ENCODE measurements at places on chromosomes 4 and X.

GRCh38 chr4:14167876-14168510, 540.5 kb upstream of the BOD1L1 start:
- DNase-seq = no peak
- no peaks in the 10 kb centered on the region for H3K36me3 ChIP-seq
- no peak overlapping the region for H3K27ac ChIP-seq
- no peaks in the 10 kb centered on the region for H3K4me1 ChIP-seq

- peaks cover 75% of the 10 kb centered on the region for H3K36me3 ChIP-seq
- no peak overlapping the region for H3K4me3 ChIP-seq
- no peak for DNase-seq
- no peak overlapping the region for H3K27ac ChIP-seq
- H3K27me3 ChIP-seq = no peaks in the 10 kb centered on the region
- H3K4me1 ChIP-seq = no peaks in the 10 kb centered on the region
Observed at GRCh38 chr4:123050018-123050417, 127.6 kb upstream of the NUDT6 start.

DNA sequence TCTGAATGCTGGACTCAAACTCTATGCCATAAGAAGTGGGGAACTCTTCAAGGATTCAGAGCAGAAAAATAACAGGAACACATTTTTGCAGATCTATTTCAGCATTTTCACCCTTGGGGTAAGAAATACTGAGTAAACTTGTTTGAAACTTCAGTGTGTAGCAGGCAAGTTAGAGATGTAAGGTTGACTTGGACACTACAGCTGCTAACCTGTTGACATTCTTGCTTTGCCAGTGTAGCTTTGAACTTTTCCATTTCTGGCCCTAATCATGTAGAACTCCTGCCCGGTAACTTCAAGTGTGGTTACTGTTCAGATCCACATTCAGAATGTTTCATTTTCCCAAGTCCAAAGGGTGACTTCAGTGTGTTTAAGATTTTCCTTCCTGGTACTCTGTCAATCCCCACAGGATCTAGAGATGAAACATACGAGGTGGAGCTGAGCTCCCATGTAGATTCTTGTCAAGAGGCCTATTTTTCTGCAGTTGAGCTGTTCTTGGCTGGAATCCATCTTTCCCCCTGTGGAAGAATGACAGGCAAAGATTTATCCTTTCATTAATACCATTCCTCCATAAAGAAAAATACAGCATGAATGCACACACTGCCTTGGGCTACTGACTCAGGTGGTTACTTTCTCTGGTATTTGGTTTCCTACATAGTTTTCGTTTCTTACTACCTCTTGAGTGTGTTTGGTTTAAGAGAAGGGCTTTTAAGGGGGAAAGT, 34.1 kb downstream of the FHDC1 start:
- no peak overlapping the region for H3K4me3 ChIP-seq
- no peak overlapping the region for H3K27ac ChIP-seq
- peaks cover 14% of the 10 kb centered on the region for H3K36me3 ChIP-seq
- no peak for DNase-seq

DNA sequence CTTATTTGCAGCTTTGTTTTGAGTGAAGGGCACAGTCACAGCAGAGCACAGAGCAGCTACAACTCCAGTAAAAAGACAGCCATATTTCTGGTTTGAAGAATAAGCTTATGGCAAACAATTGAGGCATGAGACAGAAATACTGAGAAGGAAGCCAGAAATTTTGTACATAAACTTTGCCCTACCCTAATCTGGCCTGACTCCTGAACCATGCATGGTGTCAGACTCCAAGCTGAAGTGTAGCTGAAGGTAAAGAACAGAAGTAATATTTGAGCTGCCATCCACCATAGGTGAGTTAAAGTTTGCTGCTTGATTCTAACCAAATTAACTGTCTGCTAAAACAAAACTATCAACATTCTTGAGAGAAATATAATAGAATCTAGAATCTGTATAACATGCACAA, 24.5 kb upstream of the TMEM192 start:
- H3K36me3 ChIP-seq = no peaks in the 10 kb centered on the region
- no peak overlapping the region for H3K4me3 ChIP-seq
- DNase-seq = no peak
- no peaks in the 10 kb centered on the region for H3K27me3 ChIP-seq

- H3K27me3 ChIP-seq = no peaks in the 10 kb centered on the region
- H3K36me3 ChIP-seq = no peaks in the 10 kb centered on the region
- H3K27ac ChIP-seq = no peak overlapping the region
- H3K4me1 ChIP-seq = no peaks in the 10 kb centered on the region
Observed at GRCh38 chr4:169723207-169723965, 34.4 kb downstream of the HPF1 start.

GRCh38 chr4:101103381-101104142, 243.8 kb downstream of the PPP3CA start:
- H3K36me3 ChIP-seq = peaks cover 2% of the 10 kb centered on the region
- H3K4me3 ChIP-seq = no peak overlapping the region
- DNase-seq = no peak
- no peaks in the 10 kb centered on the region for H3K27me3 ChIP-seq
- peaks cover 20% of the 10 kb centered on the region for H3K4me1 ChIP-seq
- H3K27ac ChIP-seq = no peak overlapping the region

DNA sequence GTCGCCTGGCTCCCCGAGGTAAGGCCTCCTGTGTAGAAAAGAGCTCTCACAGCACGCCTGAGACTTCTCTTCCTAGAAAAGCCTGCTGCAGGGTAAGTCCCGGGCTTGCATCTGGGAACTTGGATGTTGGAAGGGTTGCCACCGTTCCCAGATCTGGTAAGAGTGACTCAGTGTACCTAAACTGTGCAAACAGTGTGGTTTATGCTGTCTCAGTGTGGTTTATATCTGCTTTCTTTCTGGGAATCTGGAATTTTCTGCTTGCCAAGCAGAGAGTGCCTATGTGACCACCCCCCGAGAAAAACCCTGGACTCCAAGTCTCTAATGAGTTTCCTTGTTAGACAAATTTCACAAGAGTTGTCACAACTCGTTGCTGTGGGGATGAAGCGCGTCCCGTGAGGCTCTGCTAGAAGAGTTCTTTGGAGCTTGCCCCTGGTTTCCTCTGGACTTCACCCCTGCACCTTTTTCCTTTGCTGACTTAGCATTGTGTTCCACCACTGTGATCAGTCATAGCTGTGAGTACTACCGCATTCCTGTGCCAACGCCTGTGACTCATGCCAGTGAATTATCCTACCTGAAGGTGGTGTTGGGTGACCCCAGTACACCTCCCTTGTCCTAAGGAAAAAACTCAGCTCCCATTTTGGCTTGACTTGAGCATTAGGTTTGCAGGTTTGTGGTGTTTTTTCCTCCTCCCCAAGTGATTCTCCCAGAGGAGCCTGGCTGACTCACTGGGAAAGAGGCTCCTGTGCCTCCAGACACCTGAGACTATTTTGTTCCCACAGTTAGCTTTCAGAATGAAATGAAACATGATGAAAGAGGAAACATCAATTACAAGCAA, 14.5 kb downstream of the SLC2A9 start:
- DNase-seq = no peak
- H3K4me1 ChIP-seq = peaks cover 6% of the 10 kb centered on the region
- no peaks in the 10 kb centered on the region for H3K36me3 ChIP-seq
- H3K4me3 ChIP-seq = no peak overlapping the region
- no peak overlapping the region for H3K27ac ChIP-seq

DNA sequence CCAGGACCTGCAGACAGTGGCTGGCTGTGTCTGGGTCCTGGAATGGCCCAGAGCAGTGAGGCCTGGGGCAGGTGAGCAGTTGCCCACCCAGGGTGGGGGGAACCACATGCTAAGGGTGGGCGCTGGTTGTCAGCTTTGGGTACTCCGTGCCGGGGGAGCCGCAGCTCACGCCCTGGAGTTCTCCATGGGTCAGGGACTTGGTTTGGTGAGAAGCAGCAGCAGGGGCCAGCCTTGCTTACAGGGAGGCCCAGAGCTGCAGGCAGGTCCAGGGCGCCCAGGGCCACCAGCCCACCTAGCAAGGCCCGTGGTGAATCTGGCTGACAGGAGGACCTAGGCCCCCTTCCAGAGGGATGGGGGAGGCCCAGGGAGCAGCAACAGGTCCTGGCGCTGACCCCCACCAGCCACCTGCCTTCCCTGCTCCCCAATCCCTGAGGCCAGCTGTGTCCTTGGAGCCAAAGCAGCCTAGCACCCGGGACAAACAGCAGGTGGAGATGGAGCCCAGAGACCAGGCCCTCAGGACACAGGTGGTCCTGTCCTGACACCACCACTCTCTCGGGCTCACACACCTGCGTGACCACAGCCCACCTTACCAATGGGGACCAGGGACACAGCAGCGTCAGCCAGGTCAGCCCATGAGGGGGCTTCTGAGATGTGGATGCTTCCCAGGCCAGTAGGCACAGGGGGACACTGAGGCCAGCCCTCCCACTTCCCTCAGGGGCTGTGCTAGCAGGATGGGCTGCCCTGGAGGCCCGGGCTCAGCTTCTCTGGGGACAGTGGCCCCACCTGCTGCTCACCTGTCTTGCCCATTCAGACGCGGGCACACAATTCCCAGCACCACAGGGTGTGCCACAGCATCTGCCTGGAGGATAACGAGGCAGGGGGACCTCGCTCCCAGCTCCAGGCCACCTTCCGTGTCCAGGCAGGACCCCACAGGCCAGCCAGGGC, 3.5 kb downstream of the MXD4 start:
- H3K4me1 ChIP-seq = peaks cover 1% of the 10 kb centered on the region
- H3K27me3 ChIP-seq = no peaks in the 10 kb centered on the region
- H3K4me3 ChIP-seq = peak overlapping the region; percentile 47
- H3K27ac ChIP-seq = no peak overlapping the region

DNA sequence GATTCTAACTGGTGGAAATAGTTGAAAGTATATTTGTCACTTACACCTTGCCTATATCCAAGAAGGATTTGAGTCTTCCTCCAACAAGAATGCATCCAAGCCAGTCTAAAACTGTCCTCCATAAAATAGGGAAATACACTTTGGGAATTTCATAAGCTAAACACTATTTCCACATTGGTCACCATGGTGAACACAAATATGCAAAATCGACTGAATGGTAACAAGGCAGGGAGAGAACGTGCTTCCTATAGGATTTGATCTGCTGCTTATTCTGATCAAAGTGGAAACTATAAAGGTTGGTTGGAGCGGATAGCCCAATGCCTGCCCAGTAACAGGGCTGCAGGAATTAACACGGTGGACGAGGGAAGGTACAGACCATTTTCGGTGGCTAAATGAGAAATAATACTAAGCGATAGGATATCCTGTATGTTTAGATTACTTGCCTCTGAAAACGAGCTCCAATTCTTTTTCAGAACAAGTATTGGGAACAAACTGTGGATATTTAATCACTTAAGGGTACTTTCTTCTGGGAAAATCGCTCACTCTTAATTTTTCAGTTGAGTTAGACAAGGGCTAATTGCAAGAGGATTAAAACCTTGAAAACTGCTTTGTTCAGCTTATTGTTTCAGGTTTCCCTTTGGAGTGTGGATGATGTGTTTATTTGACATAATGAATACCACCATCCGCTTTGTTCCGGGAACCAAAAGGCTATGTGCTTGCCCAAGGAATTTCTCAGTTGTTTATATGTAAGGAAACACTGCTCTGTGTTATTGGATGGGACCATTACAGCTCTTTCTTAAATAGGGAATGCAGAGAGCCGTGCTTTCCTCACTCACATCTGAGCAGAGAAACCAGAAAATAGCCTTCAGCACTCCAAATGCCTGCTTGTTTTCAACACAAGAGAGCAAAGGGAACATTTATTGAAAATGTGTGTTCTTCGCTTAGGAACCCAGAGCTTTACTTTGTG, 194.4 kb downstream of the CBR4 start:
- no peaks in the 10 kb centered on the region for H3K27me3 ChIP-seq
- no peaks in the 10 kb centered on the region for H3K36me3 ChIP-seq
- H3K4me1 ChIP-seq = peaks cover 58% of the 10 kb centered on the region
- no peak for DNase-seq
- H3K27ac ChIP-seq = peak overlapping the region; percentile 19

DNA sequence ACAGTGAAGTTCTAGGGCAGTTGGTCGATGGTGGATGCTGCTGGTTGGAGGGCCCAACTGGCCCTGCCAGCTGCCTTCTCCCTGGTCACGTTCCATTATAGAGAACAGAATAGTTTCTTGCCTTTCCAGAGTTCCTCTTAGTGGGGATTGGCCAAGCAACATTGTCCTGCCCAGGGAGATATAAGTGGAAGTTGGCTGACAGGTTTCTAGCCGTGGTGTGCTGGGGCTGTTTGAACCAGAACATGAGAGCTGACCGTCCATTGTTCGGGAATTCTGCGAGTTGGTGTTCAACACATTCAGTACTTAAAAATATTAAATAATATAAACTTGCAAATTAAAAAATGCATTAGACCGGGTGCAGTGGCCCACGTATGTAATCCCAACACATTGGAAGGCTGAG, 3.5 kb upstream of the AFAP1 start:
- no peak for DNase-seq
- no peak overlapping the region for H3K27ac ChIP-seq
- H3K4me1 ChIP-seq = peaks cover 14% of the 10 kb centered on the region
- no peaks in the 10 kb centered on the region for H3K36me3 ChIP-seq
- H3K27me3 ChIP-seq = peaks cover 4% of the 10 kb centered on the region

DNA sequence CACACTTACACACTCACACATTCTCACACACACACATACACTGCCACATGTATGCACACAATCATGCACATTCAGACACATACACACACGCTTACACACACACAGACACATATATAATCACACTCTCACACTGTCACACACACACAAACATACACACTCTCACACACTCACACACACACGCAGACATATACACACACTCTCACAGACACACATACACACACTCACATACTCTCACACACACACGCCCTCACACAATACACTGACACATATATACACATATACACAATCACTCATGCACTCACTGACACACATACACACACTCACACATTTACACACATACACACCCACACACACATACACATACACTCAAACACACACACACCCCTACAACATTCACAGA, 435.3 kb upstream of the FRG1 start:
- no peaks in the 10 kb centered on the region for H3K27me3 ChIP-seq
- H3K27ac ChIP-seq = no peak overlapping the region
- H3K4me1 ChIP-seq = no peaks in the 10 kb centered on the region
- H3K4me3 ChIP-seq = no peak overlapping the region
- DNase-seq = no peak

GRCh38 chrX:10415306-10416001, 204.9 kb downstream of the MID1 start:
- no peaks in the 10 kb centered on the region for H3K27me3 ChIP-seq
- H3K36me3 ChIP-seq = no peaks in the 10 kb centered on the region
- no peaks in the 10 kb centered on the region for H3K4me1 ChIP-seq
- H3K27ac ChIP-seq = no peak overlapping the region
- no peak for DNase-seq

- no peaks in the 10 kb centered on the region for H3K4me1 ChIP-seq
- H3K27ac ChIP-seq = no peak overlapping the region
- H3K4me3 ChIP-seq = no peak overlapping the region
- DNase-seq = no peak
- no peaks in the 10 kb centered on the region for H3K27me3 ChIP-seq
- H3K36me3 ChIP-seq = peaks cover 3% of the 10 kb centered on the region
Observed at GRCh38 chrX:139945075-139945474, 12.2 kb upstream of the ATP11C start.

- peak overlapping the region; percentile 49 for H3K4me3 ChIP-seq
- no peak overlapping the region for H3K27ac ChIP-seq
- no peak for DNase-seq
- peaks cover 98% of the 10 kb centered on the region for H3K27me3 ChIP-seq
Observed at GRCh38 chr4:173505924-173506518, 24.0 kb downstream of the HAND2 start.

GRCh38 chr4:110055158-110055768, 142.6 kb downstream of the EGF start:
- peak overlapping the region; percentile 82 for H3K27ac ChIP-seq
- no peaks in the 10 kb centered on the region for H3K4me1 ChIP-seq
- H3K27me3 ChIP-seq = no peaks in the 10 kb centered on the region
- H3K4me3 ChIP-seq = no peak overlapping the region
